ENCODE measurements at places on chromosomes 5 and 9.

DNA sequence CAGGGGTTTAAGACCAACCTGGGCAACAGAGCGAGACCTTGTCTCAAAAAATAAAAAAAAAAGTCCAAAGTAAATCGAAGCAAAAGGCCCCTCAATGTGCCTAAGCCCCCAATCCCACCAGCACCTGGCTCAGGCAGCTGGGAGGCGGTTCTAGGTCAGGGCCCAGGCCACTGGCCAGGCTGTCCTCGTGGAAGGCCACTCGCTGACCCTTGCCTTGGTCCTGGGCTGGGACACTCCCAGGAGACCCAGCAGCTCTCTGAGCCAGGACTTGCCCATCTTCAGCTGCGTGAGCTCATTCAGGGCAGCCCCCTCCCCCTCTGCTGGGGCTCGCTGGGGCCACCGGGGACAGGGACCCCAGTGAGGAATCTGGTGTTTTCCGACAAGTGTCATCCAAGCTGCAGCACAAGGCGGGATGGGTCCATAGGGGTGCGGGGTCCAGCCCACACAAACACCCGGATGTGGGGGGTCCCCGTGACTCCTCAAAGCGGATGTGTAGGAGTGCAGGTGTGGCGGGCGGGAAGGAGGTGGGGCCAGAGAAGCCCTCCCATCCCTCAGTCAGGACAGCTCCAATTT, 4.0 kb downstream of the AGPAT2 start:
- no peak for DNase-seq

GRCh38 chr9:126628969-126629674, 15.4 kb downstream of the LMX1B start:
- DNase-seq = no peak

GRCh38 chr5:143613329-143613728, 198.6 kb upstream of the HMHB1 start:
- no peak for DNase-seq

DNA sequence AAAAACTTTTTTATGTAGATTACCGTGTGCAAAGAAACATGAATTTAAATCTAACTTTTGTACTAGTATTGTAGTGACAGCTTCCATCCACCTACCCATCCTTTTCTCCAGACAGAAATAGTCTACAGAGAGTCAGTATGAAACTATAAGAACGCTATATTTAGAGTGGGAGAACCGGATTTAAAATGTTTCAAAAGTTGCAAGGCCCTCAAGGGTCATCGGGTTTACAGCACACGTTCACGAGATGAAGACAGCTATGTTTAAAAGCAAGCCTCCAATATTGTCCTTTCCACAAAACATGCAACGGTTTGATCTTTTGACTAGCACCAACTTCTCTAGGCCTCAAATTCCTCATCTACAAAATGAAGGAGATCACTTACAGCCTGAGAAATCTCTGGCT, 139.9 kb downstream of the LPAR1 start:
- DNase-seq = no peak

DNA sequence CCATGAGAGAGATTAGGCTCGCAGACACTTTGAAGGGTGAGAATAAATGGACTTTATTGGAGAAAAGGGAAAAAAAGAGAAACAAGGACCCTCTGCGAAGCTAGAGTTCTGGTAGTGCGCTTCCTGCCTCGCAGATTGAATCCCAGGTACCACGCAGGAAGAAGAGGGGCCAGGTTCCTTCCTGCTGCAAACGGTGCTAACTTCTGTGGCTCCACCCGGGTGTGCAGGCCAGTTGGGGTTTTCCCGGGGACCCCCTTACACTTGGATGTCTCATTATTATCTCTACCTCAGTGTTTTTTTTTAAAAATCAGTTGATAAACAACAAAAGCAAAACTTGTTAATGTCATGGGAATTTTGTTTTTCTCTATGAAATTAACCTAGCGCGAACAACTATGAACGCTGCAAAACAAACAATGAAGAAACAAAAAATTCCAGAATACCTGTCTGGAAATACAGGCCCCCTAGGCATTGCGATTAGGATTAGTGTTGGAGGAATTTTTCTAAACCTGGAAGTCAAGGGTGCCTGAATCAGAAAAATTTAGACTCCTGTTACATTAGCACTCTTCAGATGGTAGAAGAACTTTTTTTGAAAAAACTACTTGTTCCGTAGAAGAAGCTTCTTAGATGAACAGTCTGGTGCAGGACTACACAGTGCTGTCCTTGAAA, 414.5 kb downstream of the MAN2A1 start:
- DNase-seq = no peak

- peak; percentile 9 for DNase-seq
Measured at GRCh38 chr9:90803860-90804593, 2.4 kb downstream of the SYK start.

- DNase-seq = peak; percentile 40
Measured at GRCh38 chr9:108761655-108762347, 94.0 kb downstream of the ACTL7B start.

DNA sequence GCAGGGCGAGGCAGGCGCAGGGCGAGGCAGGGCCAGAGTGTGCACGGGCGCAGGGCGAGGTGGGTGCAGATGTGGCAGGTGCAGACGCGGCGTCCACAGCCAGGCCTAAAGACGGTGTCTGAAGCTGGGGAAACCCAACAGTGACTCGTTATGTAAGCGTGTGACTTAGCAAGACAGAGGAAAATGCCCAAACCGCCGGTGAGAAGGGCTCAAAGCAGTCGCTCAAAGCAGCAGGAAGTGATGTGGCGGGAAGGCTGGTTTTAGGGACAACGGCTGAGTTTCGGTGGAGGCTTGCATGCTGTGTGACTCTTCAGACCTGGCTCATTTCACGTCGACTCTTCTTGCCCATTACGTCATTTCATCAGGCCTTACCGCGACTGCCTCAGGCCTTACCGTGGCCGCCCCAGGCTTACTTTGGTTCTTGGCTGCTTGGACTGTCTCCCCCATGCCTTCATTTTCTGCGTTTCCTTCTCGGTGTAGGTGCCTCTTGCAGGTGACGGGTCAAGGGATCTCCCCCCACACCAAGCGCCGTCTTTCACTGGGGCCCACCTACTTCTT, 50.5 kb upstream of the EXOC3 start:
- no peak for DNase-seq

DNA sequence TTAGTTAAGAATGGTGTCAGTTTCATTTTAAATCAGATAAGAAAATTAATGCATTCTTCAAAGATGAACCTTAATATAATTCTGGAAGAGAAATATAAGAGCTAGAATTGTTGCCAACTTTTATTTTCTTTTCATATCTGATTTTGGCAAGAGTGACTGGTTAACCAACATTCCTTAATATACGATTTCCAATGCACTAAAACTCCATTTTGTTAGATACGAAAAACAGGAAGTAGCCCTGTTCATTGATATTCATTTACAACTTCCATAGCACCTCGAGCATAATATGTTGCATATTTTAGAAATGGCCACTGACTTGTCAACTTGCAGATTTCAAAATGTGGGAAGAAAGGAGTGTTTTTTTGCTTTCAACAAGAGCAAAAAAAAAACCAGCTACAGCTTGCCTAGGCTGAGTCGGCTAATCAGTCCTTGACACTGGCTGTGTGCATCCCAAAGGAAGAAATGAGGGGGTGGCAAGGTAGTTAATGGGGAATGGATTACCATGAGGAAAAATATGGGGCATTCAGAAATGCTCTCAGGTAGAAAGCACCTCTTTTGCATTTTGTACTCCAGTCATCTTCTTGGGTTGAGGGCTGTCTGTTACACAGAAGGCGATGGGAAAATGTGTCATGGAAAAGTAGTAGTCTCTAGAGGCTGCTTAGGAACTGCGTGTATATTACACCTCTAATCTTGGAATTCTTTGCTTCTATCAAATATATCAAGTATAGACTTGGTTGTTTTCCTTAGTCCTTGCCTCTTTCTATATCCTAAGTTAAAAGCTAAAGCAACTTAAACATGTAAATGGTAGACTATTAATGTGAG, 3.9 kb downstream of the MAP3K1 start:
- no peak for DNase-seq

DNA sequence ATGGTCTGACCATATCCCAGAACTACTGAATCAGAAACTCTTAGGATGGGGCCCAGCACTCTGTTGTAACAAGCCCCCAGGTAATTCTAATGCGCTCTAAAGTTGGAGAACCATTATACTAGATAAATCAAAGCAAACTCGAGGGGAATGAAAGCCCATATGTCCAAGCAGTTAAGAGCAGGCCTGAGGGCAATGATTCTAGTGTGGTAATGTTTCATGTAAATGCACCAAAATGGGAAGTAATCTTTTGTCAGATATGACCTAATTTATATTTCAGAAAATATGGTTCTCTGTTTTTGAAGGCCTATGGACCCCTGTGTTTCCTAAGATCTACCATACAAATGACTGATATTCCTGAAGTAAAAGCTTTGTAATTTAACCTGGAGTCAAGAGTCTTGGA, 108.0 kb upstream of the PTGER4 start:
- DNase-seq = no peak

- peak; percentile 44 for DNase-seq
Measured at GRCh38 chr9:135536216-135536615, 9.7 kb upstream of the OBP2A start.

- peak; percentile 89 for DNase-seq
Measured at GRCh38 chr9:76629205-76629990, 134.8 kb upstream of the PCA3 start.

DNA sequence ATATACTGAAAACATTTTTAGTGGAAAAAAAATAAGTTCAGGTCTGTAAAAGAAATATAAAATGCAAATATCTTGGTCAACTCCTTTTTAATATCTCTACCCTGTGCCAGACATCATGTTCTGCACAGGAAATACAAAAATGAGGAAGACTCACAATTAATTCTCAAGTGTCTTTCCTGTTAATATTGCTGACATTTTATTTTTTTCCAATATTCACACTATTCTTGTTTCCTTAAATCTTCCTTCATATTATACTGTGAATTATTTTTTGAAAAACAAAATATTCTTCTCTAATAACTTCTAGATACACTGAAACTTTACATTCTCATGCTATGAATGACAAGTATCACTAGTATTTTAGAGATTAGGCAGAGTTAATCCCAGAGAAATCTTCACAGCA, 334.7 kb upstream of the FTMT start:
- DNase-seq = no peak

DNA sequence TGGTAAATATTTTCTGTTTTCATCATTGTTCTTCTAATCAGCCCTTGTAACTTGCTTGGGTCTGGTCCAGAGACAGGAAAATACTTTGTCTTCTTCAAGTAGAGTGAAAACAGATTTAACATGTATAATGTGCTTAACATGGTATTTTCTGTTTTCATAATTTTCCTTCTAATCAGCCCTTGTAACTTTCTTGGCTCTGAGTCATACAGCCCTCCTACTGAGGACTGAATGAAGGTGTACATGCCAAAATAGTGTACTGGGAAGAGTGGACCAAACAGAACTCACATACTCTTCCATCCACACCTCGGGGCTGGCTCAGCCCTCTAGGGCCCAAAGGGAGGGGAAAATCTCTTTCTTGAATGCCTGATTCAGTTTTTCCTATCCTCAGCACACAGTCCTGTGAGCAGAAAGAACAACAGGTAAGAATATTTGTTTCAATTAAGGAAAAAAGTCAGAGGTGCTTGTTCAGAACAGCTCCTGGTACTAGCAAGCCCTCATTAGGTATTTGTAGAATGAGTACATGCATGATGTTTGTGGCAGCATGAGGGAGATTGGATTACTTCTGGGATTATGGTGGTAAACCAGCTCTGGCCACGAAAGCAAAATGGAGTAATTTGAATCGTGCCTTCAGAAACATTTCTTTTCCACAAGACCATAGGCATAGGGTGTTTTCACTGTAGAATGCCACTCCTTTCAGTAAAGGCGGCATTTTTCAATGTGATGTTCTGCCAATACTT, 24.2 kb upstream of the MACIR start:
- DNase-seq = no peak

DNA sequence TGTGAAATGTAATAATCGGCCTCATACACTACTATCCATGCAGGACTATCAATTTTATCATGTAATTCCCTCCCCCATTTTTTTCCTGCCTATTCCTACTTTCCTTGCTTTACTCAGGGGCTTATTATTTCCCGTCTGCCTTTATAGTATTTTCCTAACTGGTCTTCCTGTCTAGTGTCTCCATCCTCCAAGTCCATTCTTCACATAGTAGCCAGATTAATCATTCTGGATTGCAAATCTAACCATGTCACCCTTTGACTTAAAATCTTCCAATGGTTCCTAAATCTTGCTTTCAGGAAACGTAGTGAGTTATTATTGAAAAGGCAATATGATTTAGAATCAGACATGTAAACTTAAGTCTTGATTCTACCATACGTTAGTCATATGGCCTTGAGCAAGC, 307.4 kb upstream of the HAPLN1 start:
- no peak for DNase-seq

GRCh38 chr5:1161108-1161832, 40.1 kb upstream of the SLC6A19 start:
- DNase-seq = no peak

- peak; percentile 59 for DNase-seq
Measured at GRCh38 chr9:36728651-36729520, 156.2 kb downstream of the MELK start.

DNA sequence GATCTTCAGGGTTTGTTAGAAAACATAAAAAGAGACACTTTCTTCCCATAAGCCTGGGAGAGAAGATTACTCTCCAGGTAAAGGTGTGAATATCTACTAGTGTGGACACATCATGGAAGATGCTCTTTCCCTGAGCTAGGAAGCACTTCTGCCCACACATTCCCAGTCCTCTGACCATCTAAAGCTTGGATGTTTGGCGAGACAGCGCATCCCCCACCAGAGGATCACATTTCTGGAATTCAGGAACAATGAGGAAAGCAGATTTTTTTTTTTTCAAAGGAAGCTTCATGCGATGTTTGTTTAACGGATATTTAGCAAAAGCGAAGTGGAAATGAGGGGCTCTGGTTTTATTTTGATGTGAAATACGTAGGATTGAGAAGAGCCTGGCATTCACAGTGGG, 6.2 kb downstream of the SVEP1 start:
- DNase-seq = no peak

- no peak for DNase-seq
Measured at GRCh38 chr5:40515476-40515875, 164.2 kb upstream of the PTGER4 start.

DNA sequence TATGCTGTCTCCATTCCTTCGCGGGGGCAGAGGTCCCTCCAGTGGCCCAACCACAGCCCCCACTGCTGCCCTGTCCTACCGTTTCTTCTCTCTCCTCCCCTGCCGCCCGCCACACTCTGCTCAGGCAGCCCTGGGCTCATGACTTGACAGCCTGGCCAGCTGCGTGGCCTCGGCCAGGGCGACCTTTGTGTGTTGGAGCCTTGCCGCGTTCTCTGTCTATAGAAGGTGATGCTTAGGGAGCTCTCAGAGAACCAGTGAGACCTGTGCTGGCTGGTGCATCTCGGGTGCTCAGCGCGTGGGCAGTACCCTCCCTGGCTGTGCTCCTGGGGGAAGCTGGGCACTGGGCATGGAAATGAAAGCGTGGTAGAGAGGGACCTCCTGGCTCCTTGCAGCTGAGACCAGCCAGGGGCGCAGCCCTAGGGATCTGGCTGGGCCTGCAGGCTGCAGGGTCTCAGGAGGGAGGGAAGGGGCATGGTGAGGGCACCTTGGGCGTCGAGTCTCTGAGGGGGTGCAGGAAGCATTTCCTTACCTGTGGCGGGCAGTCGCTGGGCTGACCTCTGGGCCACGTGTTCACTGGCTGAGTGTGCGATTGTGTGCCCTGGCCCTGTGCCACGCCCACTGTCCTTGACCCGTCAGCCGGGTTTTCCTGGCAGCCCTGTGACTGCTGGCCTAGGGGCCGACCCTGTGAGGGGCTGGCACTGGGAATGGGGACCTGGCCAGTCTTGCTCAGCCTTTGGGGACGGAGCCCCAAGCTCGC, 50.3 kb downstream of the RXRA start:
- DNase-seq = no peak
